Urinary bladder (tissue), 4 donors: ENCODE measurements at places on chromosomes 1 and 21. TPM values are rescaled to one million over a fixed set of nuclear protein-coding genes. Genes with fewer than 3 reads are reported as not detected.

Gene GNAT2
- not detected for polyA plus RNA-seq

Gene KRTAP10-3
- polyA plus RNA-seq = not detected

Gene CD84
- polyA plus RNA-seq = 1.4 TPM

Gene GMEB1
- polyA plus RNA-seq = 7.4 TPM

Gene AKR7A3
- 0.61 TPM for polyA plus RNA-seq

Gene ARHGEF10L
- polyA plus RNA-seq = 41.4 TPM

Gene LCE2B
- polyA plus RNA-seq = not detected

Gene HSPA6
- polyA plus RNA-seq = 5.6 TPM

Gene TNFSF18
- polyA plus RNA-seq = not detected

Gene SDC3
- 107 TPM for polyA plus RNA-seq

Gene SPATA46
- polyA plus RNA-seq = not detected

- DNase-seq = no peak
These were observed 10.7 kb downstream of the TBX19 start for GRCh38 chr1:168291222-168291837.

GRCh38 chr1:215986401-215986800, 419.3 kb downstream of the KCTD3 start:
- no peak for DNase-seq

DNA sequence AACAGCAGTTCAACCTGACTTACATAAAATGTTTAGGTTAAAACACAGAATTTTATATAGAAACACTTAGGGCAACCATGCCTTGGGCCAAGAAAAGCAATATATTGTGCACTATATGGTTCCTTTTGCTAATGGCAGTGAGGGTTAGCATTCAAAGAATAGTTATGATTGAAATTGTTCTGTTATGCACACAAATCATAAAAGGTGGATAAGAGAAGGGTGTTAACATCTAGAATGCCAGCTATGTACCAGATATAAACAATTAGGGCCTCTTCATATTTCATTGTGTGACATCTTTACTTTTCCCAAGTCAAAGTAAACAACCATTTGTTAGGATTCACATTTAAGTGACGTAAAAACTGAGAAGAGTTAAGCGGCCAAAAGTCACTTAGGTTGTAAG, 308.0 kb upstream of the B3GALT2 start:
- DNase-seq = no peak

DNA sequence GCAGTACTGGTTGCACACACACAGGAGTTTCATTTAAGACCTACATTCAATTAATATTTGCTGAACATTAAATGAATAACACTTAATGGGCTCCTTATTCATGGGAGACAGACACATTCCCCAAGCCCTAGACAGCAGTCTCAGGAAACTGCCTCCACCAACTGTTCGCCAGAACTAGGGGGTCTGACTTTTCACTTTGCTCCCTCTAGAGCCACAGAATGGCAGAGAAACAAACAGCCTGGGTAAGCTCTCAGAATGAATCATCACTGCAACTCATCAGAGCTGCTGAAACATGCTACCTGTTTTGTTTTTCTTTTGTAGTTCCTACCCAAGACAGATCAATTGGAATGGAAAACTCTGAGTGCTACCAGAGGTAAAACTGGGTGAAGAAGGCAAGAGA, 31.7 kb downstream of the ELK4 start:
- no peak for DNase-seq

DNA sequence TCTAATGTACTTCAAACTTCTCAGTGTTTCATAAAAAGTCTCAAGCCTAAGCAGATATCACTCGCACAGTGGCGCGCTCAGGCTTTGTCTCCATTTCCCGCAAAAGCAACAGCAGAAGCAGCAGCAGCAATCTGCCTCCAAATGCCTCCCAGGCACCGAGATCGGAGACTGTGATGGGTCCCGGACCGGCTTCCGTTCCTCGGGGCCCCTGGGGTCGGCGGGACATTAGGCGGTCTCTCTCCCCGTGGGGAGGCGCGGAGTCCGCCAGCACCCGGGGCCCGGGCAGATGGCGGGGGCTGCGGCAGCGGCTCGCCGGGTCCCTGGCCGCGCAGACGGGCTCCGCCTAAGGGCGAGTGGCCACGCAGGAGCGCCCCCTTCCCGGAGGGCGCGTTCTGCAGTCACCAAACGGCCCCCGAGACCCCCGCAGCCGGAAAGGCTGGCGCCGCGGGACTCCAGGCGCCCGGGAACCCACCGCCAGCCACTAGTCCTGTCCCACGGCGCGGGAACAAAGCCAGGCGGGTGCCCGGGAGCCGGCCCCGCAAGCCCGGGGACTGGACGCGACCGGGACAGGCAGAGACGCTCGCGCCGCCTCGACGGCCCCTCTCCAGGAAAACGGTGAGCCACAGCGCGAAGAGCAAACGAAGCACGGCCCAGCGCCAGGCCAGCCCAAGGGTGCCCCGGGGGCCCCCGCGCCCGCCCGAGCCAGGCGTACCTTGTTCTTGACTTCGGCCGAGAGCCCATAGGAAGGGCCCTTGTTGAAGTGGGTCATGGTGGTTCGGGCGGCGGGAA, 590 bp downstream of the CNN3 start:
- no peak for DNase-seq

DNA sequence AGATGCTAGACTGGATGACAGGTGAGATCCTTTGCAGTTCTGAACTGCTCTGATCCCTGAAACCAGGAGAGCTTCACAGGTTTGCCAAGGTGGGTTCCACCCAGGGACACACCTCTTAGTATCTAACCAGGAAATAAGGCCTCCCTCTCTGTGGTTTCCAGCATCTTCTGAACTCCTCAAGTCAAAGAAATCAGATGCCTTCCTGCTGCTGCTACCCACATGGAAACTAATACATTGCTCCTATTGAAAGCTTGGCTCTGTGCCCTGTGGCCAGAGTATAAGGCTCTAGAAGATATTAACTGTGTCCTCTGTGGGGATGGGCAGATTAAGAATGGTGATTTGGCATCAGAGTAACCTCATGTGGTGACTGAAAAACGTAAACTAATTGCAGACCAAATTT, 75.0 kb upstream of the MRPS6 start:
- no peak for DNase-seq

DNA sequence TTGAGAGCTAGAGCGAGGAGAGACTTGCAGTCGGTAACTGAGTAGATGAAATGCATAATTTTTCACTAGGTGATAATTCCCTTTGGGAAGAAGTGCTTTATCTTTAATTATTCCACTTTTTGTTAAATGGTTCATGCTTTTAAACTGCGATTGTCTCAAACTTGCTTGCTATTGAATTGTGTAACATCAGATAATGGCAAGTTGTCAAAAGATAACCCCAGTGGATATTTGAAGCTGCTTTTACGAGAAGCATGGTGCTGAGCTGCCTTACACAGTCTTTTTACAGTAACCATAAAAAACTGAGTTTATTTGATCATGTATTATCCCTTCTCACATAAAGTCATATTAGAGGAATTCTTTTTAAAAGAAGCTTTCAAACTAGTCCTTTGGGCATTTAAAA, 30.2 kb downstream of the TMEM50B start:
- no peak for DNase-seq

DNA sequence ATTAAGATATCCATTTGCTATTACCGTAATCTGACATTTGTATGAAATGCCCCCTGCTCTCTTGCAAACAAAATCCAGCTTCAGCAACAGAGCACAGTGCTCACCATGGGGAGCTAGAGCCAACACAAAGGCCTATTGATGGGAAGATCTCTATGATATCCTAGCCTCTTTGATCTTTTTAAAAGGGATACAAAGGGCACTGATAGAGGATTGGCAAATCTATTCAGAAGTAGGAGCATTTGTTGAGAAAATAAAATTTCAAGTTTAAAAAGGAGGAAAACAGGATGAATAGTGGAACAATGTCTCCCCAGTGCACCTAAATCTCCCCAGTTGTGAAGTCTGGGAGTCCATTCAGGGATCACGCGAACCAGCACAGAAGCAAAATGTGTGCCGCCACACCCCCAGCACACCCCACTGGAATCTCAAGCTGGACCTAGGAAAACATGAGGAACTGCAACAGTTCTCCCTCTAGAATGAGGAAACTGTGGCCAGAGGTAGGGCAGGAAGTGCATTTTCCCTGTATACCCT, 32.2 kb downstream of the MRAP start:
- DNase-seq = no peak

DNA sequence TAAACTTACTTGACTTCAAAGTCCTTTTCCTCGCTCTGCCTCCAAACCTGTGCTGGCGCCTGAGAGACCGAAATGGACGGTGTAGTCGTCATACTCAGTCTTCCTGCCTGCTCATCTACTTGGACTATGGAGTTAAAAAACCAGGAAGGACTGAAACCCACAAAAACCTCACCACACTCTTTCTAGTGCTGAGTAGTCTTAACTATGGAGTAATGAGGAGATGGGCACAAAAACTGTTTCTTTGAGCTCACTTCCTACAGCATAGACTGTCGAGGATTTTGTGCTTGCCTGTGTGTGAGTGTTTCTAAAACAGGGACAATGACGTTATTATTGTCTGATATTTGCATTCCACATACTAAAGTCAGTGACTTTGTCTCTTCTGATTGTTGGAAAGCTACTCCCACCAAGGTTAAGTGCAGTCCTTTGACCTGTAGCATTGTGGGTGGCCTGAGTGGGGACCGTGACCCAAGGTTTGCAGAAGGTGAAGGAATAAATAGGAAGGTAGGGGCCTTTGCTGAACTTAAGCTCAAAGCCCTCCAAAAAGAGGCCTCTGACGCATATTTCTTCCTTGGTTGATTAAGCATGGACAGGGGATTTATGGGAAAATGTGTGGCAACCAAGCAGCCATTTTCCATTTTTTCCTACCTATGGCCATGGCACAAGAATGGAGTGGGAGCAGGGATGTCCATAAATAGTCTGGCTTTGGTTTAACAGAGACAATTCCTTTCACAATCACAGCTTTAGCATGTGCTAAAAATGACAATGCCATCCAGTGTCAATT, 109.6 kb downstream of the ZBTB18 start:
- no peak for DNase-seq

DNA sequence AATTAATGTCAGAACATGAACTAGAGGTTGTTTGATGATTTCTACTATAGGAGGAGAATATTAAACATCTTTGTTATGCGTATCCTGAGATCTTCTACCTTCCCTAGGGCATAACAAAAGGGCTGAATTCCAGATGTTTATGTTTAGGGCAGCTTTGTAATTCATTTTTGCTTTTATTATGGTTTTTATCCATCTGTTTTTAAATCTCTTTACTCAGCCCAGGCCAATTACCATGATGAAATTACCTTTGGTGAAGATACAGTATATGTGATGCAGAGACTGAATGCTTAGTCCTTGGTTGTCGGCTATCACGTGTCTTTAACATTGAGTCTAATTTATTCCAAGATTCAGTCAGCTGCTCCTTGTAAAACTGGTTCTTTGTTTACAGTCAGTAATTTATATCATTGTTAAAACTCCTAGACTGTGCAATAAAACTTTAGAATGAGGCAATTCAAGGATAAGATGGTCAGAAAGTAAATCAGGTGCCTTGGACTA, 176.9 kb downstream of the CTH start:
- no peak for DNase-seq

- DNase-seq = no peak
These were observed 153.4 kb downstream of the SIPA1L2 start for GRCh38 chr1:232476538-232476950.

- no peak for DNase-seq
These were observed 32.8 kb upstream of the IFFO2 start for GRCh38 chr1:18989176-18989799.

DNA sequence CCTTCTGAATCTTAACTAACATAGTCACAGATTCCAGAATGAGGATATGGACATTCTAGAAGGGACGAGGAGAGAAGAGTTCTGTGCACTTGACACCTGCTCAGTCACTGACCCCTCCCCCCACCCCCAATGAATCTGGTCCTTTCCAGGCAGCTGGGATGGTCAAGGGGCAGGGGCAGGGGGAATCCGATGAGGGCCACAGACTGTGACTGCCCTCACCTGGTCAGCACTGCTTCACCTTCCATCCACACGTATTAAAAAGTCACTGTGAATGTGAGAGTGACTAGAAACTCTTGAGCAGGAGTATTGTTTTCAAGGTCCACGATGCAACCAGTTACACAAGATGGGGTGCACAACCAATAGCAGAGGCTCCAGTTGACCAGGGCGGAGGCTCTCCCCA, 9.5 kb upstream of the PRAMEF12 start:
- no peak for DNase-seq

DNA sequence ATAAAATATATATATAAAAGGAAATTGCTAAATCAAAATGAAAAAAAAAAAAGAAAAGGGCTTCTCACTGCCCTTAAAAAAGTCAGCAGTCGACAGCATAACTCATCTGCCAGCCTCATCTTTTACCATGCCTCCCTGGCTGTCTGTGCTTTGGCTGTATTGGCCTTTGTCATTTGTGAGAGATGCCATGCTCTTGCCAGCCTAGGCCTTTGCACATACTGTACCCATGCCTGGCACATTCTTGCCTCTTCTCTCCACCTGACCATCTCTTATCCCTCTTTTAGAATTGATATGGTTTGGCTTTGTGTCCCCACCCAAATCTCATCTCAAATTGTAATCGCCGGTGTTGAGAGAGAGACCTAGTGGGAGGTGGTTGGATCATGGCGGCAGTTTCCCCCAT, 37.1 kb downstream of the DIRAS3 start:
- no peak for DNase-seq

- no peak for DNase-seq
These were observed 65.5 kb downstream of the CASZ1 start for GRCh38 chr1:10730985-10731384.

DNA sequence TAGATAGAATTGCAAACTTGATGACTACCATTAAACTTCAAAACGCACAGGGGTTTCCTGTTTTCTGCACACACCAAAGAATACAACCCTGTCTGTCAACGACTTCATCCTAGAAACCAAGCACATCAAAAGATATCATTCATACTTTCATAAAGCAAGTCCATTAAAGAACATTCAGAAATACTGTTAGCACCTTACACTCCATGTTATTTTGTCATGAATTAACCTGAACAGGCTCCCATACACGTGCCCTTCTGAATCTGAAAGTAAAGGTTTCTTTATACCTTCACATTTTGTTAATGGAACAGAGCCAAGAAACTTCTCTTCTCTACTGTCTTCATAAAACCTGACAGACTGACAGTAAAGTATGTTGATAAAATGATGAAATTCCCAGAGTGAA, 46.1 kb downstream of the PUM1 start:
- DNase-seq = no peak

DNA sequence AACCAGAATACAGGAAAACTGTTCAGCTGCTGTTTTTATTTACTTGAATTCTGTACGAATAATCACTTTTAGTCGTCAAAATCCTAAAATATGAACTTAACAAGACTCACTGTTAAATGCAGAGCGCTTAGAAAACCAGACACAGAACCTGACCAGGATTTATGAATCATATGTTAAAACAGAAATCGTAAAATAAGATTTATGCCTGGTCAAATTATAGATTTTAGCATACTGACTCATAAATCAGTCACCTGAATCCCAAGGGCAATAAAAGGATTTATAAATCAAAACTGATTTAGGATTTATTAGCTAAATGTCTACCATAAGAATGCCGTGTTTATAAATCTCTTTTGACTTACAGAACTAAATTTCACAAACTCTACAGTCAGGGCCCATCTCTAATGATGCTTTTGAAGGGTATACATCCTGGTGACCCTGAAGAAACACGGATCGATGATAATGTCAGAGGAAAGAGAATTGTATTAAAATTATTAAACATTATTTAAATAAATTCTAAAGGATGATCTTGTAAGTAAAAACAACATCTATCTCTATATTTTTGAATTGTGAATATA, 28.8 kb downstream of the CYYR1 start:
- DNase-seq = no peak
